ENCODE measurements at places on chromosomes 12 and 14.

DNA sequence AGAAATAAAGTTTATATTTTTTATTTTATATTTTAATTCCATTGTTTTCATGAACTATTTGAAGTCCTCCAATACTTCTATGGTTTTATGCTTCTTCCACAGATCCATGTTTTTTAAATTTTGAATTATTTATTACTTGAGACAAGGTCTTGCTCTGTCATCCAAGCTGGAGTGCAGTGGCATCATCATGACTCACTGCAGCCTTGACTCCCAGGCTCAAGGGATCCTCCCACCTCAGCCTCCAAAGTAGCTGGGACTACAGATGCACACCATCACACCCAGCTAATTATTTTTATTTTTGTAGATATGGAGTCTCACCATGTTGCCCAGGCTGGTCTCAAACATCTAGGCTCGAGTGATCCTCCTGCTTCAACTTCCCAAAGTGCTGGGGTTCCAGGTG lies 28.8 kb upstream of the DLGAP5 start:
- no peak for ATAC-seq

- ATAC-seq: no peak
These were observed 509.1 kb downstream of the VRK1 start for GRCh38 chr14:97306133-97306759.

- ATAC-seq: no peak
These were observed 32.5 kb downstream of the PSMC1 start for GRCh38 chr14:90288651-90289355.

- no peak for ATAC-seq
These were observed 73.8 kb upstream of the DCN start for GRCh38 chr12:91256411-91256810.

- ATAC-seq: no peak
These were observed 780.2 kb upstream of the SEL1L start for GRCh38 chr14:82313889-82314288.

- no peak for ATAC-seq
These were observed 78.8 kb upstream of the SLC38A4 start for GRCh38 chr12:46904406-46905238.
